ENCODE measurements at places on chromosomes 2 and 18.

- no peak for DNase-seq
Measured at GRCh38 chr2:202681688-202682205, 47.0 kb downstream of the FAM117B start.

DNA sequence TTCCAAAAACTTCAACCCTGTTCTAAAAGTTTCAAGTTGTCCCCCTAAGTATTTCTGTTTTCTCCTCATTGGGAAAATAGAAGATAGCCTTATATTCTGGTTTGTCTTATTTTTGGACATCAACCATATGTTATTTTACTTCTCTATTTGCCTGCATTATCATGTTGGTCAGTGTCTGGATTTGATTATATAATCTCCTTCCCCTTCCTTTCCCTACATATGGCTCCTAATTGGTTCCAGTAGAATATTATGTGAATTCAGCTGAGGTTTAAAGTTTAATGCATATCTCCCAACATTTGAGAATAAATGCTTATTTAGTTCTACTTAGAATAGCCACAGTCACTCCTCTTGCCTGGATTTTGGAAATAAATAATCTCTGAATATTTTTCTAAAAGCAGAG lies 66.9 kb downstream of the OXER1 start:
- DNase-seq: no peak

GRCh38 chr18:79947881-79948610 lies 3.4 kb downstream of the SLC66A2 start:
- no peak for DNase-seq

- DNase-seq: peak; percentile 60
Measured at GRCh38 chr2:73939419-73939818, 12.7 kb downstream of the DGUOK start.

DNA sequence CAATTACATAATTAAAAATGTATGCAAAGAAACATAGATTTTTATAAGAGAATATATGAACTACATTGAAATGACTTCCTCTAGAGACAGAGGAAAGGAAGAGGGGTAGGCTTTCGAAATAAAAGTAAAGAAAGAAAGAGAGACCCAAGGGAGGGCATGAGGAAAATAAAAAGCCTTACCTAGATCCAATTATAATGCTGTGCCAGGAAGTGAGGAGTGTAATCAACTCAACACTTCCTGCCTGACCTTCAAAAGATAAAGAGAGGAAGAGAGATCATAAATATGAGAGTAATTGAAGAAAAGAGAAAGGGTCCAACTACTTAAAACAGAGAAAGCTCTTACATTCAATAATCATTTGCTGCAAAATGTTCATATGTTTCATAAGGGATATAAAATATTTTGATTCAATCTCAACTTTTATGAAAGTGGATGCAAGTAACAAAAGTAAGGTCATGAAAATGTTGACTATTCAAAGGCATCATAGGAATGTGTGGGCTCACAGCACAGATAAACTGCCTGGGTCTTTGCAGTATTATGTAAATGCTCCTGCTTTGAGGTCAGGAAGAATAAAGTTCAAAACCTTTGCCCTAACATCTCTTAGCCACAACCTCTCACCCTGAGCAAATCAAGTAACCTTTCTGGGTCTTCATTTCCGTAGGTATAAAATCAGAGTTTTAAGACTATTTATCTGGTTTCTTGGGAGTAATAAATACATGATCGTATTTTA lies 1237.7 kb downstream of the LRP1B start:
- DNase-seq: peak; percentile 3

DNA sequence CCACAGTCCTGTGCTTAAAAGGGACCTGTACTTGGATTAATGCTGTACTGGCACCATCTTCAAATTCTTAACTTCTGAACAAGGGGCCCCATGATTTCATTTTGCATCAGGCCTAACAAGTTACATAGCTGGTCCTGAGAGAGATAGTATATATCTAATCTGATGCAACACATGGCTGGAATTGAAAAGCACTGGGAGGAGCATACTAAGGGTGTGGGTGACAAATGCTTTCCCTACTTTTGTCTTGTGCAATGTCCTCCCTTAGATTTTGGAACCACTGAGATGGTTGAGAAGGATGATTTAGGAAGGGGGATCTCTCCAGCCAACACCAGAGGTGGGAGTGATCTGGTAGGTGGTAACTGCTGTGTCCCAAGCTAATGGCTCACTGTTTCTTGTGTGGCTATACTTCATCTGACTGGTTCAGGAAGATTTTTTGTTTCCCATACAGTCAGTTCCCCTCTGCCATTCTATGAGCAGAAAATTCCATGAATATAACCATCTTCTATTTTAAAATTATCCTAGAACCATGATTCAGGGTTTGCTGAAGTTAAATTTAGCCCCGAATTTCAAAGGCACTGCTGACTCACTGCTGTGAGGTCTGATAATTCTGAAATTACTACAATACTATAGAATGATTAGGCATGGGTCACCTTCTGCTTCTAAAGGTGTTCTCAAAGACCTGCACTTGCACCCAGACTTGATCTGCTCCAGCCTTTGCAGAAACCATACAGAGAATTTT lies 108.3 kb upstream of the NCKAP5 start:
- peak; percentile 87 for DNase-seq

DNA sequence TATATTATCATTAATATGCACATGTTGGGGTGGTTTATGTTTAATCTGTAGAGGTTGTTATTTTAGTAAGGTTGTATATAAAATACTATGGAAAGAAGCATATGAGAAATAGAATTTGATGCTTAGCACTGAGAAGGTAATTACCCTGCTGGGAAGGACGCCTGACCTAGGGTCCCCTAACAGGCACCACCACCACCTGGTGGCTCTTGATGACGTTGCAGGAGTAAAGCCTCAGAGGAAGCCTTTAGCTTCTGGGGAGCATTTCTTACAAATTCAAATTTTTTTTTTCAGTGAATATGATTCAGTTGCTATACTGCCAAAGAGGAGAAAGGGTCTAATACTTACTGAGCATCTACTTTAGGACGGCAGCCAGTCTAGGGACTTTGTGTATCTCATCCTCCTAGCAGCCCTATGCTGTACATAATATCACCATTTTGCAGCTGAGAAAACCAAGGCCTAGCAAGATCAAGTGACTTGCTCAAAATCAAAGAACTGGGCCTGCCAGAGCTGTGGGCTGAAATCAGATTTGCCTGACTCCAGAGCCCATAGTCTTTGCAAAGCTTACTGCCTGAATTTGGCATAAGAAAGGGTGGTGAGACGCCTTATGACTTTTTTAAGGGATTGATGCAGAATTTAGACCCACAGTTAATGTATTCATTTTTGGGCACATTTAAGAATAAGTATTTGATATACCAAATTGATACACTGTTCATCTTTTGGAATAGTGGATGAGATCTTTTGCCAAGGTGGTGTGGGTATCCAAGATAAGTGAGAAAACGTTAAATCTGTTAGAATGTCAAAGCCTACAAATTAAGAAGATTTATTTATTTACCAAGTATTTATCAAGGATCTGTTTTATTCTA lies 78.8 kb upstream of the GAREM1 start:
- DNase-seq: peak; percentile 1

DNA sequence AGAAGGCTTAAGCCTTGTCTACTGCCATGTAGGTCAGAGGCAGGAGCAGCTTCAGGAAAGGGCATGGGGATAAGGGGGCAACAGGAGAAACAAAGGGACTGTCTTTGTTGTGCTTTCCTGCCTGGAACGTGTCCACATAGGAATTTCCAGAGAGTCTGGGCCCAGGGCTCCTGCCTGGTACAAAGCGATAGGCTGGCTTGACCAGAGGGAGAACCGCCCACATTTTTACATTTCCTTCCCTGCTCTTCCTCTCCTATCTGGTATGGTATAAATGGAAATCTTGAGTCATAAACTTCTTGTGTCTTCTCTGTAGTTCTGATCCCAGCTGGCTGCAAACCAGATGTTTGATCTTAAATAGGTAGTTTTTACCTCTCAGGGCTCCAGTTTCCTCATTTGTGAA lies 414.8 kb downstream of the HRH4 start:
- DNase-seq: peak; percentile 56

GRCh38 chr2:152386266-152386665 lies 51.3 kb downstream of the FMNL2 start:
- no peak for DNase-seq

GRCh38 chr2:197261808-197262226 lies 48.8 kb downstream of the ANKRD44 start:
- peak; percentile 64 for DNase-seq

DNA sequence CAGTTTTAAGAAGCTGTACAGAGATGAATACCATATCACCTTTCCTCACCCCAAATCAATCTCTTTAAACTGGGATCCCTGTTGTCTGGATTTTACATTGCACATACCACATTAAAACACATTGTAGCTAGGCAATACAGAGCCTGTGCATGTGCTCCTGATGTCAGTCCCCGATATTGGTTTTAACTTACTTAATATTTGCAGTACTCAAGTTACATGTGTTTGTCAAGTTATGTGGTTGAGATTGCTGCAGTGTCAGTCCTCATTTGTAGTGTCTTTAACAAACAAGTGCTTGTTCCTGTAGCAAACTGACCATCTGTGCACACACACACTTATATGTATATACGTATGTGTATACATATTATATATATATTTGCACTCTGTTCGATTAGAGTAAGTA lies 10.4 kb upstream of the UBE2E3 start:
- DNase-seq: no peak

DNA sequence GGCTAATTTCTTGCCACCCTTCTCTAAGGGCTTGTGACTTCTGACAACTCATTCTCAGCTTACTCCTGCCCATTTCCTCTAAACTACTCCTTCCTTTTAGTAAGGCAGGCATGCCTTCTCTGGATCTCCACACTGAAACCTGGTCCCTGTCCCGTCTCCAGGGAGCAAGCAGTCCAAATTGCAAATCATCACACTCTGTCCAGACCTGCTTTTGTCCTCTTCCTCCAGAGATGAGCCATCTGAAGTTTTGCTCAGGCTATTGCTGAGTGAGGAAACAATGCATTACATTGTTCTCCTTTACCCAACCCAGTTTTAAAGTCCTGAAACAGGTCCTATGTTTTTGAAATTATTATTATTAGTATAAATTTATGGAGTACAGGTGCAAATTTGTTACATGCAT lies 57.3 kb downstream of the ARHGAP25 start:
- no peak for DNase-seq

- DNase-seq: no peak
Measured at GRCh38 chr2:23118313-23118712, 266.7 kb upstream of the KLHL29 start.

DNA sequence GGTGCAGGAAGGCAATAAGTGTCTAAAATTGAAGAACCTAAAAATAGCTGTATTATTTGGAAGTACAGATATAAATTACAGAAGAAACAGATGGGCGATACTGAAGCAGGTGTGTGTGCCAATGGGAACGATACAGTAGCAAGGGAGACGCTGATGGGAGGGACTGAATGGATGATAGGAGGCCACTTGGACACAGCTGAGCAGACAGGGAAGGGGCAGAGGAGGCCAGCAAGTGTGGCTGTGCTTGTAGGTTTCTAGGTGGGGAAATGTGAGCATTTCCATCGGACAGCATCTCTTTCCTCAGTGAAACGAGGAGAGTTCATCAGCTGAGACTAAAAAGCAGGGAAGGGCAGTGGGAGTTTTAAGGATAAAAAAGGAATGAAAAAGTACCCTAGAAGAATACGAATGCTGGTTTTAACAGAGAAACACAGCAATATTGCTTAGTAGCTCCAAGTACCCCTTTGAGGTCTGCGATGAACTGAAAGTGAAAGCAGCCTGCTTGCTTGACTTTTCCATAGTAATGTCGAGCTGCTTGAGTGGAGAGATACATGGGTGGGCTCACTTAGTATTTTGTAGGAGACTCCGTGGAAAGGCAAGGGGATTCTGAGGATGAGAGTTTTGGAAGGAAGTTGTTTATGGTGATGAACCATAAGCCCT lies 91.7 kb upstream of the EPC2 start:
- DNase-seq: peak; percentile 17

- DNase-seq: peak; percentile 18
Measured at GRCh38 chr2:197969391-197969893, 165.0 kb downstream of the PLCL1 start.

DNA sequence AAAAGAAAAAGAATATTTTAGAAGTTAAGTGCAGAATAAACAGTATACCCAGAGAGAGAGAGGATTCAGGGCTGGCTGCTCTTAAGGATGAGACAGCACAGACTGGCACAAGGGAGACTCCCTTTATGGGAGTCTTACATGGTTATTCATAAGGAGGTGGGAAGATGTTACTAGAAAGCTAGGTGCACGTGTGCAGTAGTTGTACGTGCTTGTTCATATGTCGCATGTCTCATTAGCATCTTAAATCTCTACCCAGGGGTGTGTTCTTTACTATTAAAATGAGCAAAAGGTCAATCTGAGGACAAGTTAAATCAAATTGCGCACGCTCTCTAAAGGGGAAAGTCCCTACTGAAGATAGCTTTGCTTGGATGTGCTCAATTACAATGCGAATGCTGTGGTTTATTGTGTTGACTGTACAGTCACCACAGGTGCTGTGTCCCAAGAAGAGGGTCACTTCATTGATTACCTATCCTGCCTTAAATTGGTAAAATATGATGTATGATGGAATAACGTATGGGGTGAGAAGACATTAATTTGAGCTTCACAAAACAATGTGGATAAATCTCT lies 368.0 kb upstream of the SPHKAP start:
- no peak for DNase-seq

- DNase-seq: peak; percentile 53
Measured at GRCh38 chr2:9086465-9086864, 83.0 kb upstream of the MBOAT2 start.

GRCh38 chr2:148998165-148998830 lies 40.2 kb upstream of the LYPD6B start:
- no peak for DNase-seq

- no peak for DNase-seq
Measured at GRCh38 chr2:44705356-44705755, 236.1 kb upstream of the SIX3 start.

DNA sequence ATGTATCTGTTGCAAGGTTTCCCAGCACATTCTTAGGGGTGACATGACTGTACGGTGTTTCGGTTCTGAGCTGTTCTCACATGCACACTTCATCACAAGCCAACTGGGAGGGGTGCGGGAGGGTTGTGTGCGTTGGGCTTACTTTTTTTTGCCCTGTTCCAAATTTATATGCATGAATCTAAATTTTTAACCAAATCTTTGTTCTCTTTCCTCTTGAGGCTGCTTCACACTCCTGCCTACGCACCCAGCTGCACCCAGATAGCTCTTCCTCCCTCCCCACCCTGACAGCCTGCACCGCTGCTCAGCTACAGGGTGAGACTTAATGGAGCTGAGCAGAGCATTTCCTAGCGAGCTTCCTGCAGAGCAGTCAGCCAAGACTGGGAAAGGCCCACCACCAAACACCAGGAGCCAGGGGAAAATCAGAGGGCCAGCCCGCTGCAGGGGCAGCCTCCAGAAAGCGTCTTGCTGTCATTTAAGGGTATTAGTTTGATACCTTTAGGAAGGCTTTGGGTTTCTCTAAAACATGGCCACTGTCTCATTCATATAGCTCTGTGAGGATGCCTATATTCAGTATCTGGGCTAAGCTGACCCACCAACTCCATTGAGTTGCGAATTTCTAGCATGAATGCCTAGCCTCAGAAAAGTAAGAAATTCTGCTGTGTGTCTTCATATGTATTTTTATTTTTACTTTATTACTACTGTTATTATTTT lies 84.5 kb downstream of the POU3F3 start:
- DNase-seq: no peak

- DNase-seq: no peak
Measured at GRCh38 chr2:41600460-41600859, 447.4 kb upstream of the PKDCC start.

GRCh38 chr2:170816504-170817092 lies at the start of gene GAD1:
Gene GAD1 (plus strand): TSS chr2:170816887. CDS start chr2:170818592, 1,705 bp downstream.
- DNase-seq: peak; percentile 77
